PC-3 (cell line): ENCODE measurements at places on chromosomes 11 and 22. TPM values are rescaled to one million over a fixed set of nuclear protein-coding genes. Genes with fewer than 3 reads are reported as not detected.

GRCh38 chr11:44028816-44029506, 18.8 kb upstream of the ACCSL start:
- DNase-seq = no peak

DNA sequence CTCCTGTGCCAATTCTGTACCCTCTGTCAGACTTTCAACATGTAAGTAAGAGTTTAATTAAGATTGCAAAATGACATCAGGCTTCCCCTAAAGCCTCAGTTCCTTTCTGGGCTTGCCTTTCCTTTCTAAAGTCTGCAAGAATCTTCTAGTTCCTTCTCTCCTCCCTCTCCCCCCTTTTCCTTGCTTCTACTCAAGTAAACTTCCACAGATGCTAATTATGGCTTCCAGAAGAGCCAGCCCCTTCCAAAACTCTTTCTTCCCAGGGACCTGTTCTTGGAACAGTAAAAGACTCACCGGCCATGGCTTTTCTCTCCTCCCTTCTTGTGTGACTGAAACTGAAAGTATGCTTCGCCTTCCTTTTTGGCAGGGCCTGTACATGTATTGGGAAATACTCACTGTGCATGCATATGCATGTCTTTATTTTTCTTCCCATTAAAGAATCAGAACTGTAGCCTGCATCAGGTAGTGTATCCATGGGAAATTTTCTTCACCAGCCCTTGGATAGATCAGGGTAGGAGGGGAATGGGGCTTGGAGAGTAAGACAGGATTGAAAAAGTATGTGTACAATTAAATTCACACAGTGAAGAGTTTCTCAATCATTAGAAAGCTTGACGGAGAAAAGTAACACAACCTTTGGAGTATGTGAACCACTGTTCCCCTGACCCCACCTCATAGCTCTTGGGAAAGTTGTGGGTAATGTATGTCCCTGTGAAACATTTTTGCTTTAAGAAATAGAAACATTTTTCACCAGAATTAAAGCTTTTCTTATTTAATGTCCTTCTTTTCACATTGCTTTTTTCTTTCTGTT, at the start of gene CASP1:
TSS of gene CASP1 (minus strand) at position 332 of the 808 bp plus-strand sequence. CDS start at position 301, 31 bp downstream.
- DNase-seq = peak; percentile 19

- no peak for DNase-seq
Observed at GRCh38 chr22:28978863-28979796, 82.5 kb downstream of the C22orf31 start.

GRCh38 chr11:104380358-104380757, 216.4 kb upstream of the PDGFD start:
- no peak for DNase-seq

DNA sequence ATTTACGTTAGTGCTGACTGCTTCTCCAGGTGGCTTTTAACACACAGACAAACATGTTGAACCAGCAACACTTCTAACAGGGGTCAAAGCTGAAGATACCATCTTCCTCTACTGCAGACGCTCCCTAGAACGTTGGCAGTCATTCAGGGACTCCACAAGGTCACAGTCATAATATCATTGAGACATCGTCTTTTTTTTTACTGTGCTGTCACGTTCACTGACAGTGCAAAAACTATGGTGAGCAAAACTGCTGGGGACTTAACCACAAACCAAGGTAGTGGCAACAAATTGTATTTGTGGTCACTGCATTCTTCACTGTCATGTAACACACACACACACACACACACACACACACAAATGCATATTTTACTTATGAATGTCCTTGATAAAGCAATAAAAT, 244.9 kb downstream of the CASP12 start:
- DNase-seq = no peak

DNA sequence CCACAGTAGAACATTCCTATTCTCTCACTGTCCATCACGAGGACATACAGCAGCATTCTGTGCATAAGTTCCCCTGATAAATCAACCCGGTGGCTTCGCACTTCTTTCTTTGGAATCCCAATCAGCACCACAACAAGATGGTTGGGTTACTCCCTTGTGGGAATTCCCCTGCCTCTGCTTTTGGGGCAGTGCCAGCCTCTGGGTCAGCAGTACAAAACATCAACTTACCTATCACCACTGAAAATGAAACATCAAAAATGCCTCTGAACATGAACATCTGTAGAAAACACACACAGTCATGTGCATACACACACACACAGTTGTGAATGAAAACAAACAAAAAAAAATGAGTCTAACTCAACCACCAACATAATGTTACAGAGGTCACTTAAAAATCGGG, 79.3 kb downstream of the KCNA4 start:
- DNase-seq = no peak

- peak; percentile 55 for DNase-seq
Observed at GRCh38 chr11:76769645-76770586, 13.2 kb upstream of the TSKU start.

- peak; percentile 74 for DNase-seq
Observed at GRCh38 chr11:844693-845644, 2.3 kb downstream of the TSPAN4 start.

DNA sequence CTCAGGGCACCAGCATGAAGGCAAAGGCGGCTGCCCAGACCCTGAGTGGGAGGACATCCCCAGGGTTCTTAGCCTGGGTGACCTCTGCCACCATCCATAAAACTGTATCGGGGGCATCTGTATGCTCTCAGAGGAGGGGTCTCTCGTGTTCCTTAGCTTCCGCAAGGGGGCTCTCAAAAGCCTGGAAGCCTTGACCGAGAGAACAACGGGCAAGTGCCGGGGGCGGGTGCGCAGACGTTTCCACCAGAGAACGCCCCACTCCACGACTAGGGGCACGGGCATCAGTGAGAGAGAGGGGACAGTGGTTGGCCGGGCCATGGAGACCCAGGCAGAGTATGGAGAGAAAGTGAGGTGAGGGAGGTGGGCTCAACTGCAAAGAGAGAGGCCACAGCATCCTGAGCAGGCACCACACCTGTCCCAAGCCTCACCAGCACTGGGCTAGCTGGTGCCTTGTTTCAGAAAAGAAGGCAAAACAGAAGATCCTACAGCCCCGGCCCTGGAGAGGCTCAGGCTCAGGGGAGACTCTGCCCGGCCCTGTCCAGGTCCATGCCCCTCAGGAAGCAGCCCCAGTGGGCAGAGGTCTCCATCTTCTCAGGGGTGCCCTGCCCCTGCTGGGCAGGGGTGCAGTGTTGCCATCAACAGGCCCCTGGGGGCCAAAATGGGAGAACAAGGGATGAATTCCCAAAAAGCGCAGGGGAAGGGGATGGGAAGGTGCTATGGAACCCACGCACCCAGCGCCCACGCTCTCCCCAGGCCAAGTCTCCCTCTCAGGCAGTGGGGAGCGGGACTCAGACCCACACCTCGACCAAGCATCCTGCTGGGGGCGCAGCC, 5.9 kb downstream of the TSPAN32 start:
- DNase-seq = no peak

The ENTHD1 gene
- total RNA-seq = not detected in 2 replicates

The WT1 gene
- total RNA-seq = 8.5 and 9.1 TPM in 2 replicates

The AGBL2 gene
- 1.8 TPM in 1 of 2 replicates, not detected in the other for total RNA-seq

The FGF3 gene
- total RNA-seq = not detected in 2 replicates

The TSPAN18 gene
- total RNA-seq = not detected in 2 replicates
